ENCODE measurements at places on chromosomes 1 and 21.
A peak's percentile ranks its signal among the peaks of the same experiment; 100 is the strongest.

DNA sequence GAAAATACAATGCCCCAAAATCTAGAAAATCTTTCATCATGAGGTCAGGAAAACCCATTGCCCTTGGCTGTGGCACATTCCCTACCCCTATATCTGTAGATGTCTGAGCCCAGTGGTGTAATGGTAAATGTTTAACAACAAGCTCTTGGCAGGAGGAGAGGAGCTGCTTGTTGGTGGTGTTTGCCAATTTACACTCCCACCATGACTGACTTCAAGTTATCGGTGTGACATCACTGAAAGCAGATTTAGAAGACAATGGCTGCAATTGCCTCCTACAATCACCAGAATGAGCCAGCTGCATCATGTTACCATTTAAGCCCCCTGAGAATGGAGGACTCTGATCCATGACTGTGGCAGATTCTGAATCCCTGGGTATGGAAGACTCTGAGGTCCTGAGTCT lies 70.9 kb downstream of the SDC3 start:
- DNase-seq, result no peak

GRCh38 chr21:37742115-37742514 lies 174.1 kb downstream of the KCNJ6 start:
- DNase-seq, result no peak

DNA sequence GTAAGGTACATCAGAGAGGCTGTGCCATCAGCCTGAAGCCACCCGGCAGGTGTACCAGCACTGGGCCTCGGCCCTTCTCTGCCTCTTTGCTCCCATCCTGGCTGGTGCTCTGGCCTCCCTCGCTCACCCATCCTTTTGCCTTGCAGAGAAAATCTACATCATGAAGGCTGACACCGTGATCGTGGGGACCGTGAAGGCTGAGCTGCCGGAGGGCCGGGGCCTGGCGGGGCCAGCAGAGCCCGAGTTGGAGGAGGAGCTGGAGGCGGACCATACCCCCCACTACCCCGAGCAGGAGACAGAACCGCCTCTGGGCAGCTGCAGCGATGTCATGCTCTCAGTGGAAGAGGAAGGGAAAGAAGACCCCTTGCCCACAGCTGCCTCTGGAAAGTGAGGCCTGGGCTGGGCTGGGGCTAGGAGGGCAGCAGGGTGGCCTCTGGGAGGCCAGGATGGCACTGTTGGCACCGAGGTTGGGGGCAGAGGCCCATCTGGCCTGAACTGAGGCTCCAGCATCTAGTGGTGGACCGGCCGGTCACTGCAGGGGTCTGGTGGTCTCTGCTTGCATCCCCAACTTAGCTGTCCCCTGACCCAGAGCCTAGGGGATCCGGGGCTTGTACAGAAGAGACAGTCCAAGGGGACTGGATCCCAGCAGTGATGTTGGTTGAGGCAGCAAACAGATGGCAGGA lies 24.5 kb upstream of the TNFRSF1B start:
- DNase-seq, result no peak

DNA sequence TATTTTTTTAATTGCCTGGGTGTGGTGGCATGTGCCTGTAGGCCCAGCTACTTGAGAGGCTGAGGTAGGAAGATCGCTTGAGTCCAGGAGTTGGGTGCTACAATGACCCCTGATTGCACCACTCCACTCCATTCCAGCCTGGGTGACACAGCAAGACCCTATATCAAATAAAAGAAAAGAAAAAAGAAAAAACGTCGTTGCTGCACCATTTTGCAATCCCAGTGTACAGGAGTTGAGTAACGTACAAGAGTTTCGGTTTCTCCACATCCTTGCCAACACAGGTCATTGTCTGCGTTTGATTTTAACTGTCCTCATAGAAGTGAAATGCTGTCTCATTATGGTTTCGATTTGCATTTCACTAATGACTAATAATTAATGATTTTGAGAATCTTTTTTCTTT lies 7.9 kb downstream of the ZNF684 start:
- DNase-seq, result no peak

- no peak for DNase-seq
These were observed 3.4 kb upstream of the KCNN3 start for GRCh38 chr1:154873321-154873950.

- DNase-seq, result peak; percentile 58
These were observed 52.2 kb upstream of the PRDX6 start for GRCh38 chr1:173424782-173425407.

- no peak for DNase-seq
These were observed 34.1 kb downstream of the RGSL1 start for GRCh38 chr1:182484067-182484466.

DNA sequence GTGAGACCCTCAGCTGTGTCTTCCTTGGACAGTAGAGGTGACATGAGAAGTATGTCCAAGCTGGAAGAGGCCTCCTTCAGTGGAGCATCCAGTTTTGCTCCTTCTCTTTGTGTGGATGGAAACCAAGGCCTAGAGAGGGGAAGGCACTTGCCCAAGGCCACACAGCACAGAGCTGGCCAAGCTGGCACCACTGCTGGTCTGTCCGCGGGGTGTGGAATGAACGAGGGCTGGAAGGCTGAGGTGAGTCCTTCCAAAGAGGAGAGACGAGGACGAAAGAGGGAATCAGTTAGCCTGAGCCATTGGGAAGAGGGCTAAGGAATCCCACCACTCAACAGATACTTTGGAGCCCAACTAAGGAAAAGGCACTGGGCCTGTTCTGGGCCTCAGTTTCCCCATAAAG lies 27.8 kb upstream of the SELENON start:
- DNase-seq, result no peak

GRCh38 chr1:245512181-245512888 lies 357.6 kb downstream of the KIF26B start:
- peak; percentile 3 for DNase-seq

All from HFFc6 (cell line).